Pancreas (tissue), 10 donors: ENCODE measurements at places on chromosomes 13 and 19. TPM values are rescaled to one million over a fixed set of nuclear protein-coding genes. Genes with fewer than 3 reads are reported as not detected.

ZNF610 gene
- total RNA-seq = 0.73 TPM

FGF22 gene
- 0.12 TPM for total RNA-seq

PRODH2 gene
- total RNA-seq = 1.5 TPM

LYPD5 gene
- total RNA-seq = 0.20 TPM

IPO5 gene
- total RNA-seq = 109 TPM

C13orf42 gene
- total RNA-seq = not detected

NCAN gene
- not detected for total RNA-seq
